ENCODE measurements at places on chromosomes 2 and 18.
A peak's percentile ranks its signal among the peaks of the same experiment; 100 is the strongest.

DNA sequence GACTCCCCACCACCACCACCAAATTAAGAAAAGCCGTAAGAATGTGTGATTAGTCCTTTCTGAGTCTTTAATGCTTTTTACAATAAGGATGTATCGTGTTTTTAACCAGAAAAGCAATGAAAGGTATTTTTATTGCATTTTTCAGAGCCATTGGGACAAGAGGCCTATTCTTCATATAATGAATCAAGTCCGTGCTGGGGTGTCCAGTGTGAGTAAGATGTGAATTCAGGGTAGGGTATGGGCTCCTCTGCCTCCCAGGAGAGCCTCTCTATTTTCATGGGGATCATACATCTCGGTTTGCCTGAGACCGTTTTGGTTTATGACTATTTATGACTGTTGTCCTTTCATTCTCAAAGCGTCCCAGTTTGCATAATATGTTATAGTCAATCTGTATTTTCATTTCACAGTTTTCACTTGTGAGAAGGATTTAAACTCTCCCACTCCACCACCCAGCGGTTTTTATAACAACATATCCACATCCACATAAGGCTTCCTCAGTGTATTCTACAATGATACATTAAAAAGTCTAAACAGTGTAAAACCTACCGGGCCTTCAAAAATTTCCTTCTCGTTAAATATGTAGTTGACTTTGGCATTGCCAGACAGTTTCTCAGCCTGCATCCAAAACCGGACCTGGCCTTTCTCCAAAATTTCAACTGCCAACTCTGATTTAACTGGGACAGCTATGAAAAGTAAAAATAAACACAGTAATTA is 80.8 kb upstream of the LPIN2 start:
- peak; percentile 54 for DNase-seq

DNA sequence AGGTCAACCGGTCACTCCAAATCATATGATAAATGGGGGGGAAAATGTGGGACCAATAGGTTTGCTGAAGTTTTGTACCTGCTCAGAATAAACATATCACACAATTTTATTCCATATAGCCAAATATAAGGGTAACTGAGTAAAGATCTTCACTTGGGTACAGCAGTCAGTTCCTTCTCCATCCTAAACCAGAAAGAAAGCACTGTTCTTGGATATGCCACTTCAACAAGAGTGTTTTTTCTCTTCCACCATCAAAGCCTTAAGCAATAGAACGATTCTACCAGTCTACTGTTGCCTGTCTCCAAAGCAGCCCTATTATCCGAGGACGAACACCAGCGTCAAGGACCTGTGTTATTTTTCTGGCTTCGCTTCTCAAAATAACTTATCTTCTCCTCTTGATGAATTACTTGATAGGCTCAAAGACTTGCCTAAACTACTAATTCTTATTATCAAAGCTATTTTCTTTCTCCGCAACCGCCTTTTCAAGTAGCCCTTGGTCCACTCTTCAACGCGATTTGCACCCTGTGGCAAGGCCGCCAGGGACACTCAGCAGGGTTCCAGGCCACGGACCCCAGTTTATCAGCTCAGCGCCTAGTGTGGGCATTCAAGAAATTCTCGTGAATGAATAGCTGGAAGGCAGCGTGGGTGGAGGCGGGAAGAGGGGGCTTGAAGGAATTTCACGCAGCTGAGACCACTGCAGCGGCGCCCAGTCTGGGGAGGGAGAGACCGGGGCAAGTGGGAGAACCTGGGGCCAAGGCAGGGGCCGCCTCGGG is 646 bp downstream of the ALS2 start:
- no peak for DNase-seq

DNA sequence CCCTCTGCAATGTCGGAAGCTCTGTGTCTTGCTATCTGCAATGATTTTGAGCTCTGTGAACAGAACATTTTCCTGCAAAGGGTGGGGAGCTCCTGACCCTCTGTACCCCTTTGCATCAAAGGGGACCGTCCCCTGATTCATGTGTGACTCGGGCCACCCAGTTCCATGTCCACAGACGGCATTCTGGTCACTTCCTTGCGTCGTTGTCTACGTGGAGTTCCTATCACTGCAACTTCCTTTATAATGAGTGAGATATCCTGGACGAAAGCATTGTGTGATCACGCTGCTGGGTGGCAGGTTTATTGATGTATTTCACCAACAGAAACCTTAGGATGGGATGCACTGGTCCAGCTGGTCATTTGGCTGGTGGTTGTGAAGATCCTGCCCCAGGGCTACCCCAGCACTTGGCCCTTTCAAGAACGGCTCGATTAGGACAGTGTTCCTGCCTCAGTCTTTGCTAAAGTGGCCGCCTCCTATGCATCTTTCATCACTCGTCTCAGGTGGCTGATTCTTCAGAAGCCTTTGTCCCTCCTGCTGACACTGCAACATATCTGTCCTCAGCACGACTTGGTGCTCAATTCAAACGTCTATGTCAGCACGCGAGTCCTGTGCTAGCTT is 202.7 kb downstream of the ACKR3 start:
- DNase-seq: no peak

DNA sequence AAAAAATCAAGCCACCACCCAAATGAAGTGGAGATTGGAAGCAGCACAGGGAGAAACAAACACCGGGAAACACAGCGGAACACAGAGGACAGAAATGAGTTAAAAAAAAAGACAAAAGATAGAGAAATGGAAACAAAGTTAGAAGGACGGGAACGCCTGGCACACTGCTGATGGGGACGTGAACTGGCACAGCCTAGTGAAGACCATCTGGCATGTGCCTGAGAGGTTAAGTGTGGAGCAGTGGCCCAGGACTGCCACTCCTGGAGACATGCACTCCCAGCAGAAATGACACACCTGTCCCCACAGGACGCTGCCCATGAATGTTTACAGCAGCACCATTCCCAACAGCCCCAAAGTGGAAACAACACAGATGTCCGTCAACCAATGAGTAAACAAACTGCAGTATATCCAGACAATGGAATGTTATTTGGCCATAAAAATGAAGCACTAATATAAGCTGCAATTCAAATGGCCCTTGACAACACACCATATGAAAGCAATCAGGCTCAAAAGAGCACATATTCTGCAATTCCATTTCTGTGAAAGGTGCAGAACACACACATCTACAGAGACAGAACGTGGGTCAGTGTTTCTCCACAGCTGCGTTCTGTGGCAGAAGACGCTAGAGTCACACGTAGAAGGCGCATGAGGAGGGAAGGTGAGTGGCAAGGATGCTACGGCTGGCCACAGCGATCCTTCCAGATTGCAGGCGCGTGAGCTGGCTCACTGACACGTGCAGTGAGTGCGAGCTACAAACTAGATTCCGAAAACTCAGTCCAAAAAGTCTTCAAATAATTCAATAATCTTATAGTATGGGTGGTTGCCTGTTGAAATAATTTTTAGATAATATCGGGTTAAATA is 24.6 kb downstream of the THAP4 start:
- no peak for DNase-seq

DNA sequence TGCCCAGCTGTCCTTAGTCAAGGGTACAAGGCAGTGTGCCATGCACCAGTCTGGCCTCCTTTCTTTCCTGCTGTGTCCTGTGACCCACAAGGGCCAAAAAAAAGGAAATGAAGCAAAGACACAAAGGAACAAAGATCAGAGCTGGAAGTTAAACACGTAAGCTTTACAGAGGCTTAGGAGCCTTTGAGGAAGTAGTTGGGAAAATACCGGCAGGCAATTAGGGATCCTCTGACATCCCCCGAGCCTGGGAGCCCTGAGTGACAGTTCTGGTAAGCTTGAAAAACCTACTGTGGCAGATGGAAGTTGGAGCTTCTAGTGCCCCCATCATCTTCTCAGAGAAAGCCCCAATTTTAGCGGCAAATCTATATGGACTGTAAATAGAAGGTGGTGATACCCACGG is 78.5 kb downstream of the SPRED2 start:
- DNase-seq: no peak

GRCh38 chr2:21367421-21367820 is 243.7 kb downstream of the TDRD15 start:
- DNase-seq: no peak

DNA sequence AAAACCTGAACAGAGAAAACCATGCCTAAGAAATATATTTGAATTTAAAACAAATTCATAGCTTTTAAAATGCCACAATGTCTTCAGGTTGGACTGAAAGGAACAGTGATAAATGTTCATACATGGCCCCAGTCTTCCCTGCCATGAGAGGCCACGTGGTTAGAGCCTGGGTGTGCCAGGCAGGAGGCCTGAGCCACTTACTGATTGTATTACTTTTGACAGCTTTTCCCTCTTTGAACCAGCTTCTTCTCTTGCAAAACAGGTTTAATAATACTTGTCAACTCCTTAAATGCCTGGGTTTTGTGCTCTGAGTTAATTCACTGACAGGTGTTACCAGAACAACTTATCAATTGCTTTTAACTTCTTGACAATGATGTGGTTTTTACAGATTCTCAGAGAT is 27.0 kb downstream of the RBKS start:
- DNase-seq: no peak

- DNase-seq: no peak
Measured at GRCh38 chr2:224209555-224210285, 170.6 kb upstream of the SERPINE2 start.

GRCh38 chr2:134550566-134551164 is 168.1 kb downstream of the TMEM163 start:
- DNase-seq: no peak

- no peak for DNase-seq
Measured at GRCh38 chr2:8472545-8473323, 209.1 kb upstream of the ID2 start.

- DNase-seq: no peak
Measured at GRCh38 chr2:32864334-32865111, 82.2 kb upstream of the LTBP1 start.

- no peak for DNase-seq
Measured at GRCh38 chr18:48551100-48551499, 12.3 kb downstream of the CTIF start.

DNA sequence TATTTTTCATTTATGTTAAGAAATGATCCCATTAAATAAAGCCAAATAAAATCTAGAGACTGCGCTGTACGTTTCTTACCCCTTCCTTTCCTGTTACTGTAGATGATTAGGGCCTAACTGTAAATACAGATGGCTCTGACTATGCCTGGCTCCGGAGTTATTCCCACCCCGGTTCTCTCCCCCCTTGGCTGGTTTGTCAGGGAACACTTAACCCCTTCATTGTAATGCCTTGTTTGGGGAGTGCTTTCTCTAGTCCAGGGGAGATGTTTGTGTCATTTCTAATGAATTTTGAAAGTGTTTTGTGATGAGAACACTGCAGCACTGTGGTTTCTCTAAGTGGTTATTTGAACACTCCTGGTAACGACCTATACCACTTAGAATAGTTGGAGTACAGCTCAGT is 8.8 kb downstream of the UNC50 start:
- no peak for DNase-seq

- DNase-seq: no peak
Measured at GRCh38 chr2:160293391-160294091, 93.5 kb upstream of the ITGB6 start.

DNA sequence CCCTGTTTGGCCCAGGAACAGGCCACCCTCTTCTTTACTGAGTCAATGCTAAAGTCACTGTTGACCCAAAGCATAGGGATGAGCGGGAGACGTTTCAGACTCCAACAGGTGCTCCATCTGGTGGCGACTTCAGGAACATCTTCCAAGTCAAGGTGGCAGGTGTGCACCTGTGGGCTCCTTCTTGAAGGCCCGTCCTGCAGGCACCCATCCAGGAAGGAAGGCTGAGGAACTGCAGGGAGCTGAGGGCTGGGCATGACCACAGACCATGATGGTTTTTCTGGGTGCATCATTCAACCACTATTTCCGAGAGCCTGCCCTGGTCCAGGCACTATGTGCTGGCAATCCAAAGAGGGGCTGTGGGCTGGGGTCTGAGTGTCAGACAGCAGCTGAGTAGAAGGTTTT is 142.8 kb downstream of the NDUFA10 start:
- peak; percentile 79 for DNase-seq

DNA sequence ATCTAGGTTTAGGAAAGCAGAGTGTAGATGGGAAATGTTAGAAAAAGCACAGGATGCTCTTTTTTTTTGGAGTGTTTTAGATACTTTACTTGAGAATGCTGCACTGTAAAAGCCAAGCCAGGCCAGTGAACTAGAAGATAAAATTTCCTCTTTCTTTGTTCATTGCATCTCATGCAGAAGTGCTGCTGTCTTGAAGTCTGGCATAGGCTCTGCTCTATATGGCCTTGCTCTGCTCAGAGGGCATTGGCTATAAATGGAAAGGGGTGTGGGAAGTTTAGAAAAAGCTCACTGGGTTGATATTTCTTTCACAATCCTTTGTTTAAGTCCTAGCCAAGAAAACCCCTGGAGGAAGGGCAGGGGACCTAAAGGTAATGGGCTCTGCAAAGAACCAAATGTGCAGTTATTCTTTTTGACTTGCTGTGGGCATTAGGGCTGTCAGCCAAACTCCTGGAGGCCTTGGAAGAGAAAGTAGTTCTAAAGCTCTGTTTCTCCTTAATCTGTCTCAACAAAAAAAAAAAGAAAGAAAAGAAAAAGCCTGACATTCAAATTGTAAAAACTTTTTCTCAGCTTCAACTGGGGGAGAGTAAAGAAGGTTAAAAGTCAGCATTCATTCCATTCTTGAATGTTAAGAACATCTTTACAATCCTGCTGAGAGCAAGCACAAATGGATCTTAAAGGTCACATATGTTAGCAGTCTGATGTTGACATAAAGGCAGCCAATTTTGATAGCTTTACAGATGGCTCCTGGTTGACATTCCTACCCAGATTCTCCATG is 338.3 kb downstream of the GULP1 start:
- DNase-seq: no peak

DNA sequence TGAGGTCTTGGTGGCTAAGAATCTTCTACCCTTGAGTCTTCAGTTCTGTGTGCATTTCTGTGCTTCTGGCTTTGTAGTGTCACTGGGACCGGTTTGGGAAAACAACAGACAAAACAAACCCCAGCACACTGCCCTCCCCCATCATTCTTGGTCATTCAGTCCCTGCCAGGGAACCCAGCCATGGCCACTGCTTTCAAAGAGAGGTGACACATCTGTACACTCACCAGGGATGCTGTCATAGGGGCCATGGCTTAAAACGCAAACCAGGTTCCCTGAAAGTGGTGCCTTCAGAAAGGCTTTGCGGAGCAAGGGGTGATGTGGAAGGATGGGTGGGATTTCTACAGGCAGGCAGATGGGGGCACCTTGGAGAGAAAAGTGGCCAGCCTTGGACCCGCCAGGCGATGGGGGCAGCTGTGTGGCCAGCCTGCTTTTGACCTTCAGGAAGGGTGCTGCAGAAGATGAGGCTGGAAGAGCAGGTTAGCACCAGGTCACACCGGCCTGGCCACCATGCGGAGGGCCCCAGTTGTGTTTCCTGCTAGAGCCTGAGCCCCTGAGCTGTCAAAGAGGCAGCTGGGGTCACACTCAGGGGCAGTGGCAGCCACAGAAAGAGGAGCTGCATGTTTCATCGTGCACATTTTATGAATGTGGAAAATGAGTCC is 101.3 kb downstream of the INHBB start:
- no peak for DNase-seq

GRCh38 chr2:153478289-153479261 is at the start of gene RPRM:
TSS of gene RPRM (minus strand) at chr2:153478762. CDS start at chr2:153478565, 197 bp downstream.
- DNase-seq: peak; percentile 34

GRCh38 chr18:53644799-53645471 is 579.5 kb downstream of the MBD2 start:
- DNase-seq: no peak
